Right hindlimb (tissue), 1 donor: ENCODE measurements at places on chromosomes 2 and 18.
A peak's percentile ranks its signal among the peaks of the same experiment; 100 is the strongest.

DNA sequence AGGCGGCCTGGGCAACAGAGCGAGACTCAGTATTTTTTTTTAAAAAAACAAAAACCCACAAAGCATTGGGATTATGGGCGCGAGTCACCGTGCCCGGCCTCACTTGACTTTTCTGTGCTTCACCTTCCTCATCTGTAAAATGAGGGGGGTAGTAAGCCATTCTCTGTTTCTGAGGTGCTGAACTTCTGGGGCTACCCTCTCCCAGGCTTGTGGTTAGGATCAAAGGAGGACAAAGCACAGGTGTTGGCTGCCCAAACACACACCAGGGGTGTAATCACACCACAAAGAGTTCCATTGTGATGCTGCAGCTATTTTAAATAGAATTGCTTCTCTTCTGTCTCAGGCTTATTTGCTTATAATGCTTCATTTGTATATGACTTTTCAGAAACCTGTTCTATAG is 35.8 kb upstream of the INHBB start:
- no peak for DNase-seq

GRCh38 chr18:44589693-44590355 is 90.9 kb upstream of the SETBP1 start:
- peak; percentile 33 for DNase-seq

GRCh38 chr2:238591732-238592131 is 165.0 kb downstream of the ASB1 start:
- no peak for DNase-seq

GRCh38 chr2:105779394-105779793 is 34.7 kb downstream of the NCK2 start:
- no peak for DNase-seq

GRCh38 chr18:5556310-5556974 is 12.6 kb upstream of the EPB41L3 start:
- DNase-seq: no peak
